ENCODE measurements at places on chromosomes 3 and 15. TPM values are rescaled to one million over a fixed set of nuclear protein-coding genes. Genes with fewer than 3 reads are reported as not detected.
A peak's percentile ranks its signal among the peaks of the same experiment; 100 is the strongest.

GRCh38 chr15:70525551-70525950 is 237.8 kb downstream of the UACA start:
- no peak for DNase-seq

DNA sequence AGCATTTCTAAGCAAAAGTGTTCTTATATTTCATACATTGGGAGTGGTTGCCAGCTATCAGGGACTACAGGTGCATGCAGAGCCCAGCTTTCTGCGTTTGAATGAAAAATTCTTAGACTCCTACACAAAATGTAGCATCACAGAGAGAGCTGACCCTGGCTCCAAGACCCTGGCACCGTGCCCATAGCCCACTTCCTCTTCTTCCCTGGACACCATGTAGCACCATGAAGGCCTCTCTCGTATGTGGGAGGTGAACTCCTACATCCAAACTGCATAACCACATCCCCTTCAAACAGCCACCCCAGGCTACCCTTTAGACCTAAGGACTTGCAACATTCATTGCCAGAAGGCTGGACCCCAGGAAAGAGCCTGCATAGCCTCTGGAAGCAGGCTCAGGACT is 35.8 kb upstream of the ATOSA start:
- no peak for DNase-seq

GRCh38 chr3:23637339-23637738 is 168.4 kb upstream of the UBE2E1 start:
- no peak for DNase-seq

- DNase-seq, result no peak
Observed at GRCh38 chr3:60514866-60515265, 736.4 kb downstream of the FHIT start.

Gene GCSAM
- 0.18 TPM for total RNA-seq

Gene DHX36
- total RNA-seq, result 26.6 TPM

DNA sequence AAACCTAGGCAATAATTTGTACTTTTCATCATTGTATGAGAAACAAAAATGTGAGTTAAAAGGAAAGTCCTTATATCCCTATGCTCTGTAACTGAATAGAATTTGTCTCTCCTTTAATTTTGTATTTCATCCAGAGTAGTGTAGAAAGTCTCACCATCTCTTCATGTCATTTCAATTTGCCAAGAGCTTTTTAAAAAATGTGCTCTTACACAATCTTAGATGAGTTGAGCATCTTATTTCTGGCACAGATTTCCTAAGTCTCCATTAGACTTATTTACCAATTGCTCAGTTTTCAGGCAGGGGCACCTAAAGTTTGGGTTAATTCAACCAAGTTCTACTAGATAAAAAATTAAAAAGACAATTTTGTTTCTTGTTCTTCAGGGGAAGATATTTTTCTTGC is 201.5 kb upstream of the RBMS3 start:
- no peak for DNase-seq

DNA sequence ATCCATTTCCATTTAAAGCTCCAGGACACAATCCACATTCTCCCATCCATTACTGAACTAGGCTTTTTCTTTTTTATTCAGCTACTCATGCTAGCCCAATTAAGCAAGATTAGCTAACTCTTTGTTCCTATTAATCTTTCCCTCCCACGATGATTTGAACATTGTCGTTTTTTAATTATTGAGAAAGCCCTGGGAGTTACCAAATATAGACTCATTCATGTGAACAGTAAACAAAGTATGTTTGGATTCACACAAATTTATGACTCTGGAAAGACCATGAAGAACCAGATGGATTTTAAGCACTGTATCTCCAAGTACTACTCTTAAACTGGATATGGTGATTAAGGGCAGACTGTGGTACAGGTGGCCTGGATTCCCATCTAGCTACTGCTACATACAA is 82.2 kb downstream of the STRIT1 start:
- no peak for DNase-seq

DNA sequence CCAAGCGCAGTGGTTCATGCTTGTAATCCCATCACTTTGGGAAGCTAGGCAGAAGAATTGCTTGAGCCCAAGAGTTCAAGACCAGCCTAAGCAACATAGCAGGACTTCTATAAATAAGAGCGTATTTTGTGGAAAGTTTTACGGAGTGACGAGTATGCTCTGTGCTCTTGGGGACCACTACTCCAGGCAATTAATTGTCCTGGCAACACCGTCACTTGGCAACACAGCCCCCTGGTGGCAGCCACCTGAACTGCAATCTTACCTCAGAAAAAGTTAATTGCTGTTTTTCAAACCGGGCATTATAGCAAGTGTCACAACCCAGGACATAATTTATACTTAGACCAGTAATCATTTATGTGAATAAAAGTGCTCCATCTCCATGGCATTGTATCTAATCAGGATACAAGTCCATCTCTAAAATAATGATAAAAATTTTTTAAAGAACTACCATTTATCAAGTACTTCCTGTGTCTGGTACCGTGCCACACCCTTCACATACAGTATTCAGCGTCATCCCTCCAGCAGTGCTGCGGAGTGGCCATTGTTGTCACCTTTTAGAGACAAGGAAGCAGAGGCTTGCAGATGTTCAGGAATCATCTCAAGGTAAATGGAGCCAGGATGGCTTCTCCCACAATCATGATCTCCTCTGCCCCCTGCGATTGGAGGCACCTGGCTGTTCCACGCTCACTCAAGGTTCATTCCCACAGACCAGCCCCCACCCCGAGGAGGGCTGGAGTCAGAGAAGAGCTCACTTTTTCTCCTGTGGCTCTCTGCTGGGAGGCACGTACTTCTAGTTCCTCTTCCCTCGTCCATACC is 34.5 kb downstream of the PLA2G4D start:
- DNase-seq, result peak; percentile 55

Gene RETNLB
- total RNA-seq, result not detected

- DNase-seq, result no peak
Observed at GRCh38 chr3:152760024-152760563, 74.8 kb upstream of the P2RY1 start.

DNA sequence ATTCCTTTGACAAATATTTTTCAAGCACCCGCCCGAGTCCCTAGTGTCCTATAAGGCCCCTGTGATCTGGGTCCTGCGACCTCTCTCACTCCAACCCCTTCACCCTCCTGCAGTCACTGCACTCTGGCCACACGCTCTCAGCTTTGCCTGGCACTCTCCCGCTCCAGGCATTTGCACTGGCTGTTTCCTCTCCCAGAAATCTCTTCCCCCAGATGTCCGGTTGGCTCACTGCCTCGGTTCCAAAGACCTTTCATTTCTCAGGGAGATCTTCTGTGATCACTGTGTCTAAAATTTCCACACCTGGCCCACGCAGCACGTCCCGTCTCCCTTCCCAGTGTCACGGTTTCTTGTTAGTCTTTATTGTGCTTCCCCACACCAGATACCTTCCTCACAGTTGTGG is 97.4 kb downstream of the WNT7A start:
- DNase-seq, result peak; percentile 58
